ENCODE measurements at places on chromosomes 1 and 21. TPM values are rescaled to one million over a fixed set of nuclear protein-coding genes. Genes with fewer than 3 reads are reported as not detected.

Gene FCGR2B
- total RNA-seq = not detected

- no peak for DNase-seq
These were observed 16.9 kb downstream of the MACO1 start for GRCh38 chr1:25447547-25447946.

DNA sequence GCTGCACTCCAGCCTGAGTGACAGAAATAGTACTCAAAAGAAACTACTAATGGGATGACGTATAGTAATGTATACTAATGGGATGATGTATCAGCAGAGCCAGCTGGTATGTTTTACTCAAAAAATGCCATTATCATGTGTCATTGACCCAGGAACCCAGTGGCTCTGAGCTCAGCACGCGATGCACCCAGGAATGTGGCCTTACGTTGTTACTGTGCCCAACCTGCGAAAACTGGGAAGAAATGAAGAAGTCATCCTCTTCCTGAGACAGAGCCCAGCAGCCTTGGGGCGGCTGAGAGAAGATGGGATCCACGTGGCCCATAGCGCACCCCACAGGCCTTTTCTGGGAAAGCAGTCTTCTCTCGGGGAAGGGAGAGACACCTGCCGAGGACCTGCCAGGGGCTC lies 8.8 kb downstream of the UBE2J2 start:
- peak; percentile 28 for DNase-seq

DNA sequence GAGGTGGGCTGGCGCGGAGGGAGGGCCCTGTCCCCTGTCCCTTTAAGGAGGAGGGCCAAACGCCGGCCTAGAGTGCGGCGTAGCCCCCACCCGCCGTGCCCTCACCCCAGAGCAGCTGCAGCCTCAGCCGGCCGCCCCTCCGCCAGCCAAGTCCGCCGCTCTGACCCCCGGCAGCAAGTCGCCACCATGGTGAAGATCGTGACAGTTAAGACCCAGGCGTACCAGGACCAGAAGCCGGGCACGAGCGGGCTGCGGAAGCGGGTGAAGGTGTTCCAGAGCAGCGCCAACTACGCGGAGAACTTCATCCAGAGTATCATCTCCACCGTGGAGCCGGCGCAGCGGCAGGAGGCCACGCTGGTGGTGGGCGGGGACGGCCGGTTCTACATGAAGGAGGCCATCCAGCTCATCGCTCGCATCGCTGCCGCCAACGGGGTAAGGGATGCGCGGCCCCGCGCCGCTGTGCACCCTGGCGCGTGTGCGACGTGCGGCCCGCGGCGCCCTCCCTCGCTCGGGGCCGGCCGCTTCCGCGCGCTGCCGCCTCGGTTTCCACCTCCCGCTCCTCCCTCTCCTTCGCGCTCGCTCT lies at the start of gene PGM1:
Gene PGM1 (plus strand): TSS at position 109 of the 583 bp plus-strand sequence. CDS start 78 bp downstream, at position 187.
- peak; percentile 69 for DNase-seq

GRCh38 chr1:22500471-22500870 lies 48.8 kb downstream of the ZBTB40 start:
- peak; percentile 97 for DNase-seq

DNA sequence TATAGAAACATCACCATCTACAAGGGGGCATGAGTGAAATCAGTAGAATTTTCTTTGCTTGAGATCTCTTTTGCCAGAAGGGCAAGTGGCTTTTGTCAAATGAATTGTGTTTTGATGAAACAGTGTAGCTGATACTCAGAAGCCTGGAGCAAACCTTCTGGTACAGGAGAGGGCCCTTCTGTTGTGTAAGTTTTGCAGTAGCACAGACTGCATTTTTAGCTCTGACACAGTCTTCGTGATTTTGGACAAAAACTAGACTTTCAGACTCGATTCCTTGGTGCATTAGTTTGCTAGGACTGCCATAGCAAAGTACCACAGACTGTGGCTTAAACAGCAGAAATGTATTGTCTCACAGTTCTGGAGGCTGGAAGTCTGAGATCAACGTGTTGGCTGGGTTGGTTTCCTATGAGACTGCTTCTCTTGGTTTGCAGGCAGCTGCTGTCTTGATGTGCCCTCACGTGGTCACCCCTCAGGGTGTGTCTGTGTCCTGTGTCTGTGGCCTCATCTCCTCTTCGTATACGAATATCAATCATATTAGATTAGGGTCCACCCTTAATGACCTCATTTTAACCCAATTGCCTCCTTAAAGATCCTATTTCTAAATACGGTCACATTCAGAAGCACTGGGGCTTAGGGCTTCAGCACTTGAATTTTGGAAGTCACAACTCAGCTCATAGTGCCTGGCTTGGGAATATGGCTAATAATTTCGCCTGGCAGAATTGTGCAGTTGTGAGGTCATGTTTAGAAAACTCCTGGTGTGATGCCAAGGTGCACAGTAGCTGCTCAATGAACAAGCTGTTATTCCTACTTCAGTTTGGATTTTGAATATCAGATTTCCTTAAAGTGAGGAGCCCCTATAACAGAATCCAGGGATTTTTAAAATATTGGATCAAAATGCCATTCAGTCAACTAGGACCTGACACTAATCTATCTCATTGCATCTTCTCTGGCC lies 21.2 kb upstream of the DISC1 start:
- no peak for DNase-seq

Gene TCHHL1
- total RNA-seq = not detected

Gene SPATA46
- not detected for total RNA-seq

DNA sequence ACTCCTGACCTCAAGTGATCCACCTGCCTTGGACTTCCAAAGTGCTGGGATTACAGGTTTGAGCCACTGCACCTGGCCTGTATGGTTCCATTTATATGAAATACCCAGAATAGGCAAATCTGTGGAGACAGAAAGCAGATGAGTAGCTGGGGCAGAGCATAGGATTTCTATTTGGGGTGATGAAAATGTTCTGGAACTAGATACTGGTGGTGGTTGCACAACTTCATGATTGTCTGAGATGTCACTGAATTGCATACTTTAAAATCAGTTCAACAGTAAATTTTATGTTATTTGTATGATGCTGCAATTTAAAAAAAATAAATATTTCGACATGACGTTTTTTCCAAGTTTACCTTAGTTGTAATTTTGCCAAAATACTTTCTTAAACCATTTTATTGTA lies 23.9 kb downstream of the ITSN1 start:
- DNase-seq = no peak

- DNase-seq = no peak
These were observed 648 bp upstream of the DR1 start for GRCh38 chr1:93344886-93345632.

Gene KIF2C
- 44.3 TPM for total RNA-seq

Gene SPATA1
- 1.7 TPM for total RNA-seq
